Activated T-cell treated with anti-CD3 and anti-CD28 coated beads for 4 hours (primary cell): ENCODE measurements at places on chromosomes 1 and 21.

DNA sequence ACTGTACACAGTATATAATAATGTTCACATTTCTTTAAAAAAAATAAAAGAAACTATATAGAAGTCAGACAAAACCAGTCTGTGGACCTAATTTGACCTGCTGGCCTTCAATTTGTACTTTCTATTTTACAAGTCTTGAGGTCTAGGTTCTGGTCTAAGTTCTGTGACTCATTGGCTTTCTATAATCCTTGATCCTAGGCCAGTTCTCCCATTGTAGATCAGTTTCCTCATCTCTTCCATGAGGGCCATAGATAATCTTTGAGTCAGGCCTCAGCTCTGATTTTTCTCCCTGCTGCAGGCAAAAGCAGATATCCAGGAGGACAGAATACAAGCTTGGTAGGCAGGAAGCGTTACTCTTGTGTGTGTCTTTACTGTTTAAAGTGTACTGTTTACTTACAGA, 603.7 kb upstream of the CAMK1G start:
- DNase-seq, result no peak

DNA sequence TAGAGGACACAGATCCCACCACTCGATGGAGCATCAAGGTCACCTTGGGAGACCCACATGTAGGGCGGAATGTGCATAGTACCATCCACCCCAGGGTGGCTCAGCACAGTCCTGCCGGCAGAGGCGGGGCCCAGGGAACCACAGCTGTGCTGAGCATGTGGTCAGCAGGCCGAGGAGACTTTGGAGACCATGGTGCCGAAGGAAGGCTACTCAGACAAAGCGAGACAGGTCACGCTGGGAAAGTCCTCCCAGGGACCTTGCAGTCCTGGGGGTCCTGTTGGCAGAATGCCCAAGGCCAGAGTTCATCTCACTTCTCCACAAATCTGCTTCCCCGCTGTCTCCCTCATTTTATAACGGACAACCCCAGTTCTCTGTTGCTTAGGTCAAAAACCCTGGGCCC, 22.5 kb downstream of the WNT3A start:
- DNase-seq, result no peak

DNA sequence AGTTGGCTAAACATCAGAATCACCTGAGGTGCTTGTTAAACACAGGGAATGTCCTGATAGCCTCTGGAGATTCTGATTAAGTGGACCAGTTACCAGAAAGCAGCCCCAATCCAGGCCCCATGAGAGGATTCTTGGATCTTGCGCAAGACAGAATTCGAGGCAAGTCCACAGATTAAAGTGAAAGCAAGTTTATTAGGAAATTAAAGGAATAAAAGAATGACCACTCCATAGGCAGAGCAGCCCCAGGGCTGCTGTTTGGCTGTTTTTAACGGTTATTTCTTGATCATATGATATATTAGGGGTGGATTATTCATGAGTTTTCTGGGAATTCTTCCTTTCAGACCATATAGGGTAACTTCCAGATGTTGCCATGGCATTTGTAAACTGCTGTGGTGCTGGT, 176.2 kb downstream of the ROR1 start:
- no peak for DNase-seq

GRCh38 chr1:12458571-12458970, 159.4 kb downstream of the DHRS3 start:
- no peak for DNase-seq

DNA sequence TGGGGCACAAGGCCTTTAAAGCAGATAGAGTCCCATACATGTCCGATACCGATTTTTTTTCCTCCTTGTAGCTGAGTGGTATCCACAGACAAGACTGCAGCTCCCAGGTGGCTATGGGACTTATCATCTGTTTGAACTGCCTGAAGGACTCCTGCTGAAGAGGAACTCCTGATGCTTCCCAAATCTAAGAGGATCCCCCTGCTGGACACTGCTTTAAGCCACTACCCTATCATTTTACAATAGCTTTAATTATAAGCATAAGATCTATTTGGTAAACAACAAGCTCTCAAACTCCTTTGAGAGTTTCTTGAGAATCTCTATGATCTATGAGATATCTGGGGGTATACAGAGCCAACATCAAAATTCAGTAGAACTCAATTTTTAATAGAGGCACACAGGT, 11.7 kb downstream of the NDC1 start:
- DNase-seq, result no peak

GRCh38 chr1:193769651-193770050, 583.2 kb upstream of the B3GALT2 start:
- DNase-seq, result no peak

DNA sequence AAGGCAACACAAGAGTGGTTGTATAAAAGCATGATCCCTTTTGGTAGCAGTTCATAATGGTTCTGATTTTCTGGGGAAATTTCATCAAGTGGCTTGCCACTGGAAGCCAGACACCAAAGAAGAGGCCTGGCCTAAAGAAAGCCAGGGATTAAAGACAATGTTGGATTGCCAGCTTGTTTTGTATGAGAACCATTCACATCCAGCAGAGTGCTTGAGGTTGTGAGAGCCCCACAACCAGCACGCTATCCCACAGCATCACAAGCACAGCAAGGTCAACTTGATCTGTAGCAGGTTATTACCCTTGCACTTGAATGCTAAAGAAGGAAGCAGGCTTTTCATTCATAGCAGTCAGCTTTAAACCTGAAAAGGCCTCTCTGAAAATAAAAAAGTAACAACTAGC, 399.8 kb downstream of the PLPP3 start:
- no peak for DNase-seq

DNA sequence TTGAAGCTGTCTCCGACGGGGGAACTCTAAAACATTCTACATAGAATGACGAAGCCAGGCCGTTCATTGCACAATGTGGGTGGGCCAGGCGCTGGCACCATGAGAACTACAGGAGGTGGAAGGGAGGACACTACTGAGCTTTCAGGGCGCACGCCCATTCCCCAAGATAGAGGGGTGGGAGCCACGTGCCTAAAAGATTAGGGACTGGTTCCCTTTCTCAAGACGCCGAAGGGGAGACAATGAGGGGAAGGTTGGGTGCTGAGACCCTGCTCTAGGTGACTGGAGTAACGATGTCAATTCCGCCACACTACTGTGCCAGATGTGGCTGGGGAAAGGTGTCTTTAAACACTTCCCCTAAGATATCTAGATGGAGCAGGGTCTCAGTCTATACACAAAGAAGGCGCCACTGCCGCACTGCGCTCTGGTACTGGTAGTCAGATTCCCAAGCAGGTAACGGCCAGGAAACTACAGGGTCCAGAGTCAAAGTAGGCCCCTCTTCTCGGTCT, 782 bp downstream of the CSDE1 start:
- DNase-seq, result no peak

GRCh38 chr21:41961753-41962152, 7.9 kb upstream of the C2CD2 start:
- no peak for DNase-seq

DNA sequence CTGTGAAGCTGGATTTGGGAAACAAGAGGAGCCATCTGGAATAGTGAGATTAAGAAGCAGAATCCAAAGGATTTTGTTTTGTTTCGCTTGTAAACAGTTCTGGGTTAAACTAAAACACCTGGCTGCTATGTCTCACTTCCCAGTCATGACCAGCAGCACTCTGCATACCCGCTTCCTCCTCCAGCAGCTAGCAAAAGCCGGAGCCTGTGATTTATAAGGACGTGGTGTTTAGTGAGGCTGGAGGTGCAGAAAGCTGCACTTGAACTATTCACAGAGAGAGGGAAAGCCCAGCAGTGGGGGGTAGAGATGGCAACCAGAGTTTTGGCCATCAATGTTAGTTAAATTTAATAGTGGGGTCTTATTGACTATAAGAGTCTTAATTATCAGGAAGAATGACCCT, 240.2 kb downstream of the AJAP1 start:
- DNase-seq, result no peak

DNA sequence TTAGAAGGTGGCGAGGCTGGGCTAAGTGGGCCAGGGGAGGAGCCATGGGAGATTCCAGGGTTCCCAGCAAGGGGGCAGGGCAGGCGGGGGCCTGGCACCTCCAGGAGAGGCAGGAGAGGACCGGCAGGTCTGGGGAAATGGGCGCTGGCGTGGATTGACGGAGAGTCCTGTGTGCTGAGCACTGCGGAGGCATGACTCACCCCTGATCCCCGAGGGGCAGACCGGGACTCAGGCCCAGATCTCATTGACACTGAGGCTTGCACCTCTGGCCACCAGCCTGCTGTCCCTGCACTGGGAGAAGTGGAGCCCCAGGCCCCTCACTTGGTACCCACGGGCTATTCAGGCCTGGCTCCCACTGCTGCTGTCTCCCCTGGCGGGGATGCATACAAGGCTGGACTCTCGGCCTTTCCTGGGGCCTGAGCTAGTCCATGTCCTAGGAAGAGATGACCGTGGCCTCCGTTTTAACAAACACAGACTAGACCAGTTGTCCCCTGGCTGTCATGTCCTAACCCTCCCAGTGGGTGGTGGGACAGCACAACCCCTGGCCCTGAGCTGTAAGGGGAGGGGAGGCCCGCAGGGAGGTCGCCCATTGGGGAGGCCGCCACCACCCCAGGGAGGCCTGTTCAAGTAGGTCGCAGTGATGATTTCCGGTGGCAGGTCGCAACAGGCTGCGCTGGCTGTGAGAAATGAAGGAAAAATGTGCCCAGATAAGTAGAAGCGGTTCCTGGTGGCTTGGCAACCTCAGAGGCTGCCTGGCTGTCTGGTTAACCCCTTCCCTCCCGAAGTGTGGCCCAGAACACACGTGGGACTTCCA, 39.7 kb downstream of the RIPK4 start:
- DNase-seq, result no peak

DNA sequence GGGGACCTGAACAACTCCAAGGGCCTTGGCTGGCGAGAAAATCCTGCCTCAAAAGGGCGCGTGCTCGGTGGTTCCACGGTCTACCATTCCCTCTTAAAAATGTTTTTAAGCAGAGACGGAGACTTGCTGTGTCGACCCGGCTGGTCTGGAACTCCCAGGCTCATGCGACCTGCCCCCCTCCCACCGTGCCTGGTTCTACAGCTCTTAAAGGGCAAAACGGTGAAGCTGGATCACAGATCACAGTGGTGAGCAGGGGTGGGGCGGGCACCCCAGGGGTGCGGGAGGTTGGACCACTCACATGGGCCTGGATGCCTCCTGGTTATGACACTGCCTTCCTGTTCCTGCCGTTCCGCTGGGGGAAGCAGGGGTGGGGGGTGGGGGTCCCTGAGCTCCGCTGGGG, 4.2 kb upstream of the C1orf159 start:
- no peak for DNase-seq

- no peak for DNase-seq
These were observed 31.5 kb downstream of the HMGB4 start for GRCh38 chr1:33895396-33895795.

DNA sequence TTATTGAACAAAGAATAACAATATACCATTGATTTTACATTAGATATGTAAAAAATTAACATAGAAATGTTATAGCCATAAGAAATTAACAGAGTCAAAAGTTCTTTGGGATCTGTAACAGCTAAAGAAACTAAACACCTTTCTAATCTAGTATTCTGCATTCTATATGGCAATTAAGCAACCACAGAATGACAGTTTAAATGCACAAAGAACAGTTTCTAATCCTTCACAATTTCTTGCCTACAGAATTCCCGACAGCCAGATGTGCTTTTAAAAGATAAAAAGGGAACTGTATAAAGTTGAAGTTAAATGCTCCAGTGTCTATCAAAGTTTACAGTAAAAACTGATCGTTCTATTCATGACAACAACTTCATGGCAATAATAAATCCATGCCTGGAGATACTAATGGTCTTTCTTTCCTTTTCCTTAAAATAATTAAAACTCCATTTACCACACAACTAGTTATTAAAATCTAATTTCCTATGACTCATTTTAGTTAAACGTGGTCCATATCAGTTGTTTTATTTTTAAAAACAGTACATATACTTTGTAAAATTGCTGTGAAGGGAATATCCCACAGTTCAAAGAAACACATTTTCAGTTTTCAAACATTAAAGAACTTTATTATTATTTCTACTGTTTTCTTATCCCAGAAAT, 110.2 kb downstream of the EIF4G3 start:
- no peak for DNase-seq

DNA sequence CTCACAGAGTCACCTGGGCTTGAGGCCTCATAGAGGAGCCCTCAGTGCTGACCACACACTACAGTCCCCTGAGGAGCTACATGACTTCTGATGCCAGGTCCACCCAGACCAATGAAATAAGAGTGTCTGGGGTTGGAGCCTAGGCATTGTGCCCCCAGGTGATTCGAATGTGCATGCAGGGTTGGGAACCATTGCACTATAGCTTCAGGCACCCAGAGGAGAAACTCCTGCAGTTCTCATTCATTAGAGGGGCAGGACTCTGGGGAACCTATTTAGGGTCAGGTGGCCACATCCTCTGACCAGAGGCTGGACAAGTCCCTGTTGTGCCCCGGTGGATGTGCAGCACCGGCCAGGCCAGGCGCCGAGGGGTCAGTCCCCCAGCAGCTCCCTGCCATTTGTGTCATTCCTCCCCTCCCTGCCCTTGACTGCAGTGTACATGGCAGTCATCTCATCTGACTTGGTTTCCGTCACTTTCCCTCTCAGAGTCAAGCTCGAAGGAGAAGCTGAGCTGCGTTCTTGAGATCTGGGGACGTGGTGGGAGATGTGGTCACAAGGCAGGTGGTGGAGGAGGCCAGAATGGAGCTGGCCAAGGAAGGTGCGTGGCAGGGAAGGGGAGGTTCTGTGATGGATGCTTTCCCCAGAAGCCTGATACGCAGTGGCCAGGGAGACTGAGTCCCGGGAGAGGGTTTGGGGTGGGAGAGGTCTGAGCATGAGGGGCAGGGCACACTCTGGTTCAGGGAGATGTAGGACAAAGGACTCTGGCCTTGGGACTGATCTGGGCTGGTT, 6.4 kb downstream of the CLDN19 start:
- DNase-seq, result no peak

DNA sequence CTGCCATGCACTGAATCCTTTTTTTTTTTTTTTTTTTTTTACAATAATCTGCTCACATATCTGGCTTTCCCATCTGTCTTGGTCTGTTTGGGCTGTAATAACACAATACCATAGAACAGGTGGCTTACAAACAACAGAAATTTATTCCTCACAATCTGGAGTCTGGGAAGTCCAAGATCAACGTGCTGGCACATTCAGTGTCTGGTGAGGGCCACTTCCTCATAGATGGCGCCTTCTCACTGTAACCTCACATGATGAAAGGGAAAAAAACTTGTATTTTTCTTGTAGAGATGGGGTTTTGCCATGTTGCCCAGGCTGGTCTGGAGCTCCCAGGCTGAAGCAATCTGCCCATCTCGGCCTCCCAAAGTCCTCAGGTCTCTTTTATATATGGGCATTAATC, 13.0 kb upstream of the PARP1 start:
- DNase-seq, result no peak

DNA sequence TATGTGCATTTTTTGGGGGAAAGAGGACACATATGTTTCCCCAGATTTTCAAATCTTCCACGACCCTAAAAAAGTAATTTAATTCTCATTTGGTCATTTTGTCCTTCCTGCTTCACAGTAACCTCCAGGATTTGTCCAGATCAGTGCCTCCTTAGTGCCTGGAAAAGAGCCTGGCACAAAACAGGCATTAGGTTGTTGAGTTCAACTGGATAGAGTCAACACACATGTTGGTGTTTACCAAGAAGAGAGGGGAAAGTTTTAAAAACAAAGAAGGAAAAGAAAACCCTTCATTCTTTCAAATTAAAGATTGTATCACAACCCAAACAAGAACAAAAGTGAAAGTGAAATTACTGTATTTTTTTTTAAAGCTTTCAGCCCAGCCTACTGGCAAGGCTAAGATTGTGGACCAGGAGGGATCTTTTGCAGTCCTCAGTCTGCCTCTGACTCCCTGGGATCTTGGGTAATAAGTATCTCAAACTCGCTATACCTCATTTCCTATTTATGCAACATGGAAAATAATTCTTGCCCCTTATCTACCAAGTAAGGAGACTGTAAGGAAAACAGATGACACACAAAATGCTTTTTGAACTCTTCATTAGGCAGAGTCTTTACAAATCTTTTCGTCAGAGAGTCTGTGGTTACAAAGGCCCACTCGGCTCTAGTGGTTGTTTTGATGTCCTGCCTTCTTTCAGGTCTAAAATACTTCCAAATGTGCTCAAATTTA, 57.8 kb downstream of the ZNF281 start:
- no peak for DNase-seq
